Fibroblast of lung (primary cell): ENCODE measurements at places on chromosomes 2 and 18. TPM values are rescaled to one million over a fixed set of nuclear protein-coding genes. Genes with fewer than 3 reads are reported as not detected.

MC2R gene
- total RNA-seq, result not detected in 2 replicates

DPP10 gene
- total RNA-seq, result not detected in 2 replicates

INPP5D gene
- 0.33 and 0.51 TPM in 2 replicates for total RNA-seq

CCT4 gene
- 168 and 187 TPM in 2 replicates for total RNA-seq

PRSS56 gene
- total RNA-seq, result not detected in 2 replicates

- no peak overlapping the region for H3K27ac ChIP-seq
- peak; percentile 3 for DNase-seq
- no peaks in the 10 kb centered on the region for H3K4me1 ChIP-seq
- H3K27me3 ChIP-seq, result no peaks in the 10 kb centered on the region
- H3K36me3 ChIP-seq, result no peaks in the 10 kb centered on the region
- no peak overlapping the region for H3K4me3 ChIP-seq
Observed at GRCh38 chr2:195450552-195451113, 206.4 kb upstream of the SLC39A10 start.

- no peak overlapping the region for H3K4me3 ChIP-seq
- H3K36me3 ChIP-seq, result no peaks in the 10 kb centered on the region
- H3K4me1 ChIP-seq, result no peaks in the 10 kb centered on the region
- DNase-seq, result peak; percentile 13
- H3K27ac ChIP-seq, result no peak overlapping the region
Observed at GRCh38 chr2:25833566-25833965, 44.7 kb downstream of the ASXL2 start.

- DNase-seq, result peak; percentile 50
- no peaks in the 10 kb centered on the region for H3K36me3 ChIP-seq
- no peak overlapping the region for H3K4me3 ChIP-seq
Observed at GRCh38 chr18:45384137-45384961, 230.9 kb upstream of the SLC14A2 start.

- no peak overlapping the region for H3K4me3 ChIP-seq
- H3K27me3 ChIP-seq, result no peaks in the 10 kb centered on the region
- H3K27ac ChIP-seq, result no peak overlapping the region
Observed at GRCh38 chr18:31490387-31490786, 7.6 kb upstream of the DSG2 start.

DNA sequence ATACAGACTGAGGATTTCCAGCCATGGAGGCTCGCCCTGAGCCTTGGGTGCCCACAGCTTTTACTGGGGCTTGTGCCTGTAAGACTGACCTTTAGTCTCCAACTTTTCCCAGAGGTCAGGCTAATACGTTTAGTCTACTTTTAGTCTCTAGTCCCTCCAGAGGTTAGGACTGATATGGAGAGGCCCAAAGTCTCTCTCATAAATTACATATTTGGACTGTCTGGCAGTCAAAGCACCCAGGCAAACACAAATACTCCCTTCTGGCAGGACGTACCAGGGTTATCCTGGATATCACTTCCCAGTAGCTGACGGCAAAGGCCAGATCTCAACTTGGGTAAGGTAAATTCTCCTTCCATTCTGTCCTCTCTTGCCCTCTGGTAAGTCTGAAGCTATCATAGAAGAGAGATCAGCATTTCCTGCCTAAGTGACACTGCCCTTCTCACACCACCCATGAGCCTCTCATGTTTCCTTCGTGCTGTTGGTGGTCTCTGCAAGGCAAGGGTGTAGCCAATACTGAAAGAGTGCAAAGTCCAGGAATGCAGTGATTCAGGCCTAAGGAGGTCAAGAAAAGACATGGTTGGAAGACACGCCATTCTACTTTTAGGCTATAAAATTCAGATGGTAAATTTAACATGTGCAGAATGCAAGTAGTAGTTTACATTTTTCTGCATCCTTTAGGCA lies 69.3 kb upstream of the NEDD4L start:
- H3K4me3 ChIP-seq, result no peak overlapping the region
- no peaks in the 10 kb centered on the region for H3K4me1 ChIP-seq
- no peak overlapping the region for H3K27ac ChIP-seq
- H3K27me3 ChIP-seq, result peaks cover 2% of the 10 kb centered on the region

DNA sequence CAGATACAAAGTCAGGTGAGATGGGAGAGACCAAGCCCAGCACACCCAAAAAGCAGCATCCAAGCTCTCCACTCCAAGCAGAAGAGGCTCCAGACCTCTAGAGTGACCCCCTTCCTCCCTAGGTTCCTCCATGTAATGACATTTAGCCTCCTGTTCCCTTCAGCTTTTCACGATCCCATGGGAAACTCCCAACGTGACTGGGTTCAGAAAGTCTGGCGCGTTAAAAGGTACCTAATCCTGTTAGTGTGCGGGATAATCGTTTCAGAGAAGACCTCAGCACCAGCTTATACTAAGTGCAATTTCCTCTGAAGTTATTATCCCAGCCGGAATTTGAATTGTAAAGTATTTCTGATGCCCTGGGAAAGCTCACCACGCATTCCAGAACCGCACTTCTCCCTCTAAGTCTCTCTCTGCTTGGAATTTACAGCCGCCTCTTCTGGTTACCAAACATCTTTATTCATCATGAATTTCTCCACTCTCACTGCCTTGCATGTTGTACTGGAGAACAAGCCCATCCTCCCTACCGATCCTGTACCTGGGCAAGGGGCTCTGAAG lies 46.9 kb downstream of the CCBE1 start:
- H3K27ac ChIP-seq, result no peak overlapping the region
- no peaks in the 10 kb centered on the region for H3K27me3 ChIP-seq
- peaks cover 3% of the 10 kb centered on the region for H3K36me3 ChIP-seq

DNA sequence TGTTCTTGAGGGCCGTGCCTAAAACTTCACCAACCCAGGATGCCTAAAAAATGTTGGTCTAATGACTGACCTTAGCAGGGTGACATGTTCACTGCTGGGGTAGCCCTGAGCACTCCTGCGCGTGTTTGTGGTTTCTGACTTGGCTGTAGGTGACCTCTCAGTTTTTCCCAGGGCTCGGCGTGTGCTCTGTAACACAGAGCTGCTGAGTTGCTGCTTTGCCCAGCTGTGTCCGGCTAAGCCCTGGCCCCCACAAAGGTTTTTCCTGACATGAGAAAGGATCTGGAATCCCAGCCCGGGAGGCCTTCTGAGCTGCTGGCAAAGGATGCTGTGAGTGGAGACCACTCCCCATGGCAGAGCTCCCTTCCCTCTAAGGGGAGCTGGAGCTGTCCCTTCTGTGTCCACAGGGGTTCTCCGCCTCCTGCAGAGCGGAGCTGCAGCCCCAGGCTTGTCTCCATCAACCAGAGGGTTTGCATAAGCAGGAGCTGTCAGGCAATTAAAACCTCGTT lies 52.7 kb downstream of the CRIM1 start:
- peak overlapping the region; percentile 63 for H3K27ac ChIP-seq
- no peaks in the 10 kb centered on the region for H3K36me3 ChIP-seq
- H3K27me3 ChIP-seq, result no peaks in the 10 kb centered on the region
- peak; percentile 85 for DNase-seq

- no peaks in the 10 kb centered on the region for H3K36me3 ChIP-seq
- H3K4me1 ChIP-seq, result no peaks in the 10 kb centered on the region
- peak; percentile 21 for DNase-seq
- H3K27me3 ChIP-seq, result no peaks in the 10 kb centered on the region
Observed at GRCh38 chr2:204127238-204127637, 190.7 kb downstream of the ICOS start.
